Left ventricle myocardium inferior (tissue), 1 donor: ENCODE measurements at places on chromosomes 13 and 19. TPM values are rescaled to one million over a fixed set of nuclear protein-coding genes. Genes with fewer than 3 reads are reported as not detected.
A peak's percentile ranks its signal among the peaks of the same experiment; 100 is the strongest.

DNA sequence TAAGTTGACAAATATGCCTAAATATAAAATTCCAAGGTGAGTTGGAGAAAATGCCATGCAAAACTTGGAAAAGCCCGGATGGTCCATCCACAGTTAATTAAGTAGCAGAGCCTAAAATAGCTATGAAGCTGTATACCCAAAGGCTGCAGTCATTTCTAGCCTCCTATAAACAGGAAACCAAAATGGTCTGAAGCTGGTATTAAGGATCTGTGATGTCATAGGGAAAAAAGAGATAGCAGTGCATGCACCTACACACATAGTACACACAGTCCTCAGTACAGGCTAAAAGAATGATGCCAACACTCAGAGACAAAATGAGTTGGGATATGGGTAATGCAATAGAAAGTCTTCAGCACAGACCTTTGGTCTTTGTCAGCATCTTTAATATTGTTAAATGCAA lies 736.9 kb downstream of the EFNB2 start:
- DNase-seq, result no peak

GRCh38 chr19:40057166-40057565 lies 1.1 kb upstream of the ZNF780B start:
- no peak for DNase-seq

DNA sequence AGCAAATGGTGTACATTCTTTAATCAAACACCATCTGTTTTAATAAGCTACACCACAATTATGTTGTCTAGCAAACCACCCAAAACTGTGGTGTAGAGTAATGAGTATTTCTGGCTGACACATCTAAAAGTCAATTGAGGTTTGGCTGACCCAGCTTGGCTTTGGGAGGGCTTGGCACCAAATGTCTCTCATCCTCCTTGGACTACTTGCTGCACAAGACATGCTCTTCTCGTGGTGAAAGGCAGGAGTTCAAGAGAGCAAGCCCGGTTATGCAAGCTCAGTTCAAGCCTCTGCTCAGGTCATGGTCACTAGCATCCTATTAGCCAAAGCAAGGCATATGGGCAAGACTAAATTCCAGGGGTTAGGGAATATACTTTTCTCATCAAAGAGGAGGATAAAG lies 37.1 kb downstream of the LACC1 start:
- DNase-seq, result no peak

DNA sequence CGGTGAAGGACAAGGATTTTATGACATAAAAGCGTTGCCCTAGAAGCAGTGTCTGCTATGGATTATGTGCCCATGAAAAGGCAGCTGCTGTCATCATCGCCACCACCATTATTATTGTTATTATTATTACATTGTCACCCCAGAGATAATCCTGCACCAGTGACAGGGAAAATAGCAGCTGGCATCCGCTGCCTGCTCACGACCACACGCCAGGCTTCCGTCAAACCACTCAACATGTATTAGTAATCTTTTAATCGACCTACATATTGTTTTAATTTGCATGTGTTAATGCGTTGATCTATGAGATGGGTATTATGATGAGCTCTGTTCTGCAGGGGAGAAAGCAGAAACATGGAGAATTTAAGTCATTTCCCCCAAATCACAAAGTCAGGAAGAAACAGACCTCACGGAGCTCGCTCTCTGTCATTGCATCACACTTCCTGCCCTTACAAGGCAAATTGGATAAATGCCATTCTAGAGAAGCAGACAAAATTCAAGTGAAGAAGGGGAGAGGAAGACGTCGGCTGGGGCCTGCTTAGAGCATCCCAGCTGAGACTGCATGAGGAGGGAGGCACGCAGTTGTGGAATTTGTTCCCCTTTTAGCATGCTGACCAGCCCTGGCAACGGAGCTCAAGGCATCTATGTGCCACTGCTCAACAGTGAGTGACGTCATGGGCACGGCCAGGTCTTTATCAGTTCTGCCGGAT lies at the start of gene FFAR3:
Gene FFAR3 (plus strand): TSS at position 594 of the 707 bp plus-strand sequence. CDS start 431 bp downstream, outside the sequence.
- peak; percentile 38 for DNase-seq

DNA sequence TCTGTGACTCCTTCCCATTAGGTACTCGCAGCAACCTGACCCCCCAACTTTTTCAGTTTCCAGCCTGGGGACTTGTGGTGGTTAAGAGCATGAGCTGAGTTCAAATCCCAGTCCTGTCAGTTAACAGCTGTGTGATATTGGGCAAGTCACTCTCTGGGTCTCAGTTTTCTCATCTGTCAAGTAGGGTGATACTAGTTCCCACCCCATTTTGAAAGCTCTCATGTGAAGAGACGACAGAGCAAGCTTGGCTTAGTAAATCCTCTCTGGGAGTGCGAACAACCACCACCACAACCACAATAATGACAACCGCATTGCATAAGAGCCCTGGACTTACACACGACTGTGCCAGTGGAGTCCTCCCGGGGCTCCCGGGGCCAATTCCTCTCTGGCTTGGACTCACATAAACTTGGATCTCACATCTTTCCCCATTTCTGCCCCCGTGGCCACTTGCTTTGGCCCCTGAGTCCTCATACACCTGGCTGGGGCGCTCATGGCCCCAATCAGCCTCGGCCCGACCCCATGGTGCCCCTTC lies 454 bp downstream of the BLVRB start:
- DNase-seq, result no peak

Gene CILP2
- total RNA-seq, result 0.08 TPM

DNA sequence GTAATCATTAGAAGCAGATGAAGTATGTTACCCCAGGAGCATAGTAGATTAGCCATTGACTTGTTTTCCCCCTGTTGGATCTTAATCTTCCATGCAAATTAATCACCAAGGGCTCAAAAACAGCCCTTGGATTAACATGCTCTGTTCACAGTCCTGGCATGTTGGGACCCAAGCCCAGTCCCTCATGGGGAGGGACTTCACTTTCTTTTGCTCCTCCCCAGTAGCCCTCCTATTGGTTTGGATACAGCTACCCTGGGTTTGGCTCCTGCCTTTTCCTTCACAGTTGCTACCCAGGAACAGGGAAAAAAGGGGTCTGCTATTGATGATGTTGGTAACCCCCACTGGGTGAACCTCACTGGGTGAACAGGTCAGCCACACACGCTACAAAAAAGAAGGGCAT lies 16.9 kb upstream of the PARP4 start:
- no peak for DNase-seq

DNA sequence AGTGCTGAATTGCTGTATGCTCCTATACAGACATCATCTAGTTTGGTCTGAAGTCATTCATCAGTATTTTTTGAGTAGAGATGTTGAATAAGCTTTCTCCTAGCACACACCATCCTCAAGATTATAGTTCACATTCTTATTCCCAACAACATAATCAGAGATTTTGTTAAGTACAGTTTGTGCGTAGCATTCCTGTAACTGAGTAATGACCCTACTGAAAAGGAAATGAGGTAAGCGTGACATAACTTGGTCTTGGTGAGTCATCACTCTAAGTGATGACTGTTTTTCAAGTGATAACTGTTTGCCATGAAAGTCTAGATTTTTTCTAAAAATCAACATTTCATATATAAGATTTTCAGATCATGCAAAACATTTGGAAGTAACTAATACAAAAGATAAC lies 18.5 kb upstream of the FAM216B start:
- DNase-seq, result no peak

GRCh38 chr19:50046649-50047503 lies 21.1 kb downstream of the ZNF473 start:
- peak; percentile 42 for DNase-seq

GRCh38 chr19:9877780-9878510 lies 42.8 kb downstream of the PIN1 start:
- DNase-seq, result no peak

Gene SIGLEC5
- total RNA-seq, result not detected

Gene ANGPTL4
- 8.4 TPM for total RNA-seq

- no peak for DNase-seq
These were observed 5.2 kb upstream of the CDC16 start for GRCh38 chr13:114229506-114229905.

- no peak for DNase-seq
These were observed 239.8 kb downstream of the COG6 start for GRCh38 chr13:39895254-39895653.

DNA sequence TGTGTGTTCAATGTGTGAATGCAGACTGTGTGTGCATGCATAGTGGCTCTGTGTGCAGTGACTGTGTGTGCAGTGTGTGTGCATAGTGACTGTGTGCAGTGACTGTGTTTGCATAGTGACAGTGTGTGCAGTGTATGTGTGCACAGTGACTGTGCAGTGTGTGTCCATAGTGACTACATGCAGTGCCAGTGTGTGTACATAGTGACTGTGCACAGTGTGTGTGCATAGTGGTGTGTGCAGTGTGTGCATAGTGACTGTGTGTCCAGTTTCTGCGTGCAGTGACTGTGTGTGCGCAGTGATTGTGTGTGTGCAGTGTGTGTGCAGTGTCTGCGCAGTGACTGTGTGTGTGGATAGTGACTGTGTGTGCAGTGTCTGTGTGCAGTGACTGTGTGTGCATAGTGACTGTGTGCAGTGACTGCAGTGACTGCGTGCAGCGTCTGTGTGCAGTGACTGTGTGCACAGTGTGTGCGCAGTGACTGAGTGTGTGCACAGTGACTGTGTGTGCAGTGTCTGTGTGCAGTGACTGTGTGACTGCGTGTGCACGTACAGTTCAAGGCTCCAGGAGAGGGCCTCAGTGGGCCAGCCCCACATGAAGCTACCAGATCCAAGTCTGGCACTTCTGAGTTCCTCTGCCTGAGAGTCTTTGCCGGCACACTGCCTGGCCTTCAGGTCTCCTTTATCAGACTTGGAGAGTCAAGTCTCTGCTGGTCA lies 90.3 kb downstream of the IER2 start:
- no peak for DNase-seq

- no peak for DNase-seq
These were observed 3.5 kb upstream of the UBAC2 start for GRCh38 chr13:99197117-99197651.

- DNase-seq, result peak; percentile 65
These were observed 64.7 kb upstream of the STARD13 start for GRCh38 chr13:33349986-33350826.

DNA sequence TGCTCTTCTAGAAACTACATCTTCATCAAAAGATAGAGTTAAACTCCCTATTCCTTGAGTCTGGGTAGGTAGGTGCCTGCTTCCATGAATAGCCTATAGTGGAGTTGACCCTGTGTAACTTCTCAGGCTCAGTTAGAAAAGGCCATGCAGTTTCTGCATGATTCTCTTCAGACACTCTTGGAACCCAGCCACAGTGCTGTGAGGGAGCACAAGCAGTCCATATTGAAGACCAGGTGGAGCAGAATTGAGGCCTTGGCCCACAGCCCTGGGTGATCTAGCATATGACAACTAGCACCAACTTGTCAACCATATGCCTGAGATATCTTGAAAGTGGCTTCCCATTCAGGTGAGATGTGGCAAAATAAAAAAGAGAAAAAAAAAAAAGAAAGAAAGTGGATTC lies 10.3 kb upstream of the PAN3 start:
- DNase-seq, result no peak
